ENCODE measurements at places on chromosomes 12 and 14.

DNA sequence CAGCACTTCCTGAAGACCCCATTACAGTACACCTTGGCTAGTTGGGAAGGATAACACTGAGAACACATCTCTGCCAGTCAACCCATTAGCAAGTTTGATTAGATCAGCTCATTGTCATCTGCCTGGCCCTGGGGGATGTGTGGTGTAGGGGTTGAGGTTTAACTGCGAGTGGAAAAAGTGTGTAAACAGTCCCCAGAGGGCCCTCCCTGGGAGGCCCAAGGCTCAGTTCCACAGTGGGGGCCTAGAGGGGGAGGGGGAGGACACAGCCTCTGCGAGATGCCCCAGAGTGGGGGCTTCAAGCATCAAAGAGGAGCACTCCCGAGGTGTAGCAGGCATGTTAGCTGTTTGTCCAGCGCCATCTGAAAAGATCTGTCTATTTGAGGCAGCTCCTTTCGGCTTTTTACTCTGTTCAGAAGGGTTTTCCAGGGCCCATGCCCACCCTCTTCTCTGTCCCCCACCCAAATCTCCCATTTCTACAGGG, 344 bp downstream of the LPAR5 start:
- DNase-seq = peak; percentile 50

DNA sequence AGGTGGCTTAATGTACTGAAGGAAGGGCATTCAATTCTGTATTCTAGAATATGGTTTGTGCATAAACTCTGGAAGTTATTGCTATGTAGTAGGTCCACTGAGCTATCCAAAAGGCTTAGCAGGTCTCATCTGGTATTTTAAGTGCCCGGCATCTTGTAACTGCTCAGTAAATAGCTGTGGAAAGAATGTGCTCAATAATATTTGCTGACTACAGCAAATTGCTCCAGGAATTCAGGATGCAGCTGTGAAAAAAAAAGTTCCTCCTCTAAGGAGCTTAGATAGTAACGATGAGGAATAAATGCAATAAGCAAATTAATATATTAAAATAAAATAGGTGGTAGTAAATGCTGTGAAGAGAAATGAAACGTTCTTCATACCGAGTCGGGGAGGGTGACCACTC, 857.1 kb downstream of the AACS start:
- DNase-seq = no peak

- no peak for DNase-seq
Observed at GRCh38 chr14:62253171-62253570, 491.0 kb downstream of the SNAPC1 start.

DNA sequence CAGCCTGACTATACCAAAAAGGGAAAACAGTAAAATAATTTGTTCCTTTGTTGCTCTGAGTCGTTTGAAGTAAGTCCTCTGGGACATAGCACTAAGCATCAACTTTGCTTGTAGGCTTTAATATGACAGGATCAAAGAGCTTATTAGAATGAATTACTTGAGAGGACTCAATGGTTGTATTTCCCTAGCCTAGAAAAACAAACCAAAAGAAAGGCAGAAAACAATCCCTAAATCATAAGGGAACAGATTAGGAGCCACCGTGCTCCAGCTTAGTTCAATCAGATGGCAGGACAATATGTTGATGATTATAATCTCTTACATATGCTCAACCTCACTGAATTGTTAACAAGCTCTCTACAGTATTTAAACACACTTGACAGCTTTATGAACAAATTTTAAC, 988.4 kb downstream of the FLRT2 start:
- no peak for DNase-seq

- DNase-seq = no peak
Observed at GRCh38 chr12:76688631-76689030, 75.3 kb upstream of the ZDHHC17 start.

- DNase-seq = no peak
Observed at GRCh38 chr12:120055231-120056000, 61.1 kb downstream of the RAB35 start.

- DNase-seq = no peak
Observed at GRCh38 chr14:63940387-63940786, 87.6 kb downstream of the SYNE2 start.

DNA sequence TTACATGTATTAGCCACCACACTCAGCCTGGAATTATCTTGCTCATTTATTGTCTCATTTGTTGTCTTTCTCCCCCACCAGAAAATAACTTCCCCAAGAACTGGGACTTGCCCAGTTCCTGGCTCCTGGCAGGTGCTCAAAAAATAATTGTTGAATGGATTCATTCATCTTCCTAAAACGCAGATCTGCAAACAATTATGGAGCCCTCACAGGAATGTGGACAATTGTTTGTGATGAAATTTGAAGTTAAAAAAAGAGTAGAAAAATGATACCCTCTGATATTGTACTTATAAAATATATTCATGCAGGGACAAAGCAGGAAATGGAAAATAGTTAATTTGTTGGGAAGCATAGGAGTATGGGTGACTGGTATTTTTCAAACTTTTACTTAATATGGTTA, 60.7 kb upstream of the MAP1LC3B2 start:
- peak; percentile 29 for DNase-seq

GRCh38 chr12:43289426-43289801, 262.6 kb downstream of the ADAMTS20 start:
- DNase-seq = peak; percentile 23

DNA sequence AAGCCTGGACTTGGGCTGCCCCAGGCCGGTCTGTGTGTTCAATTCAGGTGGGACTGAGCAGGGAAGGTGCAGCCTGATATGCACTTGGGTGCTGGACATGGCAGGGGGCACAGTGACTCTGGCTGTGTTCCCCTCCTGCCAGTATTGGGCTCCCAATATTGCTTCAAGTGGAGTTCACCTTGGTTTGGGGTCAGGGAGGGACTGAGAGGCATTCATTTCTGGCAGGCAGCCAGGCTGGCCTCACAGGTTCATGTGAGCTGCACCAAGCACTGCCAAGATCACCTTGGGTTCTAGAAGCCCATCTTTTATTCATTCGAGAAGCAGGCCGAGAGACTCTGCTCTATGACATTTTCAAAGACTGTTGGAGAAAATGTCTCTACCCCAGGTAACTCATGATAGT, 245.0 kb downstream of the CHST11 start:
- DNase-seq = no peak

DNA sequence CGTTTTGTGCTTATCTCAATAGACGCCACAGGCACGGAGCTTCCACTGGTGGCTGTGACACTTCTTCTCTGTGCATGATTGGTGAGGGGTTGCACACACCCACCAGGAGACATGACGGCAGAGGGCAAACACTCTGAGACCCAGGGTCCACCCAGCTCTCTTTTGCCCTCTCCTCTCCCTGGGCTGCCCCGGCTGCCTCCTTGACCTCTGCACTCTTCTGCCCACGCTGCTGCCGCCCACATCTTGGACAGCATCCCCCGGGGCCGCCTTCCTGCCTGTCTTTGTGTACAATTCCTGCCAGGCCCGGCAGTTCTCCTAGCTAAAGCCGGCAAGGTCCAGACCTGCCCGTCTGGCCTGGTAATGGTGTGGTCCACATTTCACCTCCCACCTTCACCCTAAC, 44.7 kb downstream of the DPF3 start:
- no peak for DNase-seq

GRCh38 chr14:94101748-94102147, 8.8 kb upstream of the IFI27 start:
- DNase-seq = no peak

DNA sequence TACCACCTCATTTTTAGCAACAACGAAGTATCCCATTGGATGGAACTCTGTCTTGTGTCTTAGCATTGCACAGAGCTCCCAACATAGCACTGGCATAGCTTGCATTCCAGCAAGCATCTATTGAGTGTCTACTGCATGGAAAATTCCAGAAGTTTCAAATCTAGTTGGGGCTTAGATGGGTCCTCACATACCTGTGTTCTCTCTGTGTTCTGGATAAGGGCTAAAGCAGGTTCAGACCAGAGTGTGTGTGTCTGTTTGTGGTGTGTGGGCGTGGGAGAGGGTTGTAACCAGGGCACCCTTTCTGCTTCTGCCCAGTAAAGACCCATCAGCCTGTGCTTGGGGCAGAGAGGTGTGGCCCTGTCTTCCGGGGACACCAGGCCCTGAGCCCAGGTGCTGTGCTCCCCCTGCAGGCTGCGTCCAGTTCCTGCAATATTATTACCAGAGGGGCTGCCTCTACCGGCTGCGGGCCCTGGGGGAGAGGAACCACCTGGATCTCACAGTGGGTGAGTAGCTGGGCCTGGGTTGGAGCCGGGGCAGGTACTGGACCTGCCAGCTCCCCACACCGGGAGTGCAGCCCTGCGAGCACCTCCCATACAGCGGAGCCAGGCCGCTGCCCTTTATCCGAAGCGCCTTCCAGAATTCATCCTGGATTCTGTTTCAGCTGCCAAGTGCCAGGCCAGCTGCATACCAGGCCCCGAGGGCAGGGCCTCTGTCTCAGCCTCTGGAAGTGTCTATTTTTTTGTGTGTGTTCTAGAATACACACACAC, 20.3 kb downstream of the RHOF start:
- DNase-seq = peak; percentile 59

DNA sequence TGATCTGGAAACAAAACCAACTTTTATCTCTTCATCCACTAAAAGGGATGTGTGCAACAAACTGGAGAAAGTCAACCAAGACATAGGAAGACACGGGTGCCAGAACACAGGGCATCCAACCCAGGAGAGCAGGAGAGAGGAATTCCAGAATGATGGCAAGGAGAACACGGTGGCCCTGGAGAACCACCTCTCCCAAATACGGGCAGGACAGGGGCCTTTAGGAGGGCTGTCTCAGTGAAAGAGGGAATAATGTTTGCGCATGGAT, 93.4 kb upstream of the EGLN3 start:
- DNase-seq = no peak

GRCh38 chr12:121580959-121581685, at the start of gene KDM2B:
Gene KDM2B, minus strand, starts transcription at chr12:121581023. Its CDS starts 112 bp downstream, at chr12:121580911.
- no peak for DNase-seq

DNA sequence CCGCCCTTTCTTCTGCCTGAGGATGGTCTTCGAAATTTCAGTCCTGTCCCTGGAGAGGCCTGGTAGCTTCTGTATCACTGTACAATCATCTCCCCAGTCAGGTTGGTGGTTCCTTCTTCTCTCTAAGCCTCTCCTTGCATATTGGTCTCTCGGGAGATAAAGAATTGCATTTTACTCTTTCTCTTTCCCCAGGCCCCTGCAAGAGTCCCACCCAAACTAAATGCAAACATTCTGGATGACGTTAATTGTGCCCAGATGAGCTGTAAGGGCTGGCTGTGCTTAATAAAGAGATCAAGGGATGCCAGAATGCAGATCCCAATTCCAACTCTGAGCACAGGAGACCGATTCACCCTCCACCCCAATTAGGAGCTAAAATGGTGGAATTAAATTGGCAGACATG, 835.4 kb upstream of the TMEM132C start:
- no peak for DNase-seq

GRCh38 chr14:64818151-64818550, 61.6 kb downstream of the SPTB start:
- no peak for DNase-seq

DNA sequence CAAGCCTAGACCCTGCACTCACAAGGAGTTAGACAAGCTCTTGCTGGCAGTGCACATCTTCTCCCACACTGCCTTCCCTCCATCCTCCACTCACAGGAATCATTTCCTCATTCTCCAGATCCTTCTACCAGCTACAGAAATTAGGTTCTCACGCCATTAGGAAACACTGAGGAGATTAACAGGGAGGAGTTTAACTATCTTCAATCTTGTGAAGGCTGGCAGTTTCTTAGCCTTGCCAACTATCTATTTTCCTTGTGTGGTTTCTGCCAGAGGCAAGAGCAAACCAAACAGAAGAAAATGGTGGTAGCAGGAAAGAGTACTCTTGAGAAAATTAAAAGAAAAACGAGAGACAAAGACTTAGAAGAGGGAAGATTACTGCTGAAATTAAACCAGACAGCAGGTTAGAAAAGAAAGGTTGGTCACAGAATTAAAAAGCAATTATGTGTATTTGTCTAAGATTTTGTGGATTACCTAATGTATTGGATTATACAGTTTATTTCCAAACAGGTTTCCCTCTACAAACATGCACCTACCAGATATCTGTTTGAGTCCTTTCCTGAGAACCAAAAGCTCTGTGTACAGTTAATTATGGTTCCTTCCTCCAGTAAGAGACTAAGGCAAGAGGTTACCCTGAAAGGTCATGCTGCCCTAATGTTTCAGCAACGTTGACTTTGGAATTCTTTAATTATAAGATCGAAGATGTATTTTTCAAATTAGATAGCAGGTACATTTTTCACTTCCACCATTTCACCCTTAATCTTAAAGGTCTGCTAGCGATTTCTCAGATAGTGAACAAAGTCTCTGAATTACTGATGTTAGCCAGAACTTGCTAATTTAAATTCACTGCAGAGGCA, 5.0 kb downstream of the RERG start:
- DNase-seq = no peak

DNA sequence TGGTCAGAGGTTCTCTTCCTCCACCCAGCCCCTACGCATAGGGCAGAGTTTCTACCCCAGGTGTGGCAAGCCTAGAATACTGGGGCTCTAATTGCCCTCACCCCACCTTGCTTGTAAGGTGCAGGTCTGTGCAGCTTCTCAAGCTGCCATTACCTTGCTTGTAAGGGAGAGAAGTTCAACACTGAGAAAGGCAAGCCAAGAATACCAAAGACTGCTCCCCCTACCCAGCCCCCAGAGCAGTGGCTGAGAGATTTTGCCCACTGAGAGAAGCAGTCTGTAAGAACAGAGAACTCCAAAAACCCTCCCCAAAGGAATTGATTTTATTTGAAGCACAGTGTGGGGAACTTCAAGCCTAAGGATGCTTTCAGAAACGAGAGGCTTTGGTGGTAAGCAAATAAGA, 63.1 kb downstream of the RASSF8 start:
- no peak for DNase-seq

- no peak for DNase-seq
Observed at GRCh38 chr14:92615451-92615850, 101.9 kb downstream of the RIN3 start.

DNA sequence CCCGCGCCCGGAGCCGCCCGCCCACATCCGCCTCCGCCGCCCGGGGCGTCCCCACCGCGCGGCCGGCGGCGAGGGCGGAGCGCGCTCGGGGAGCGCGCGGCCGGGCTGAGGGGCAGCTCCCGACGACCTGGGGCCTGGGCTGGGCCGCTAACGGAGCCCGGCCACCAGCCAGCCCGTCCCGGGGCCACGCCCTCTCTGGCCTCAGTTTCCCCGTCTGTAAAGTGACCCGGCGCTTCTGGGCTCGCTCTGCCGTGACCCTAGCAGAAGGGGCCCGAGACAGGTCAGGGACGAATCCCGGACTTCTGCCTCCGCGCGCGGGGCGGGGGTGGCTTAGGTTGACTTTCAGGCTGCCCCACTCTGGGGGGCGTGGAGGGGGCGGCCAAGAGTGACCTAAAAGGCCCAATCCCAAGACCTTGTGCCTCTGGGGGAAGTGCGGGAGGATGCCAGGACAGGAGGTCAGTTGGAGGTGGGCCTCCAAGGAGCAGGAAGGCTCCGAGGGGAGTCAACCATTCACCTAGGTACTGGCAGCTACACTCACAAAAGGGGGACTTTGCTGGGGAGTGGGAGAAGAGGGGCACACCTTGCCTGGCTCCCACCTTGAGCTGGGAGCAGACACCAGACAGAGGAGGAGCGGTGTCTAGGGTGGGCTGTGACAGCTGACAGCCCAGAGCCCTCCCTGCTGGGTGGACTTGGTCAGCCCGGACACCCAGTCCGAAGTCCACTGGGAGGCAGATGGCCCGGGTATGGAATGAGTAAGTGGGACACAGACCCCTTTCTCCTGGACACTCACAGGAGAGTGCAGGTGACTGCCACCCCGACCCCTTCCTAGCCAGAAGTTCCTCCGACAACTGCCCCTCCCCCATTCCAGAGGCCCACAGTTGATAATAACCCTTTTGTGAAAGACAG, 486 bp upstream of the AKT1 start:
- peak; percentile 71 for DNase-seq
